ENCODE measurements at places on chromosomes 11 and 22.

GRCh38 chr11:2913019-2913431 lies 16.2 kb downstream of the PHLDA2 start:
- DNase-seq = no peak

DNA sequence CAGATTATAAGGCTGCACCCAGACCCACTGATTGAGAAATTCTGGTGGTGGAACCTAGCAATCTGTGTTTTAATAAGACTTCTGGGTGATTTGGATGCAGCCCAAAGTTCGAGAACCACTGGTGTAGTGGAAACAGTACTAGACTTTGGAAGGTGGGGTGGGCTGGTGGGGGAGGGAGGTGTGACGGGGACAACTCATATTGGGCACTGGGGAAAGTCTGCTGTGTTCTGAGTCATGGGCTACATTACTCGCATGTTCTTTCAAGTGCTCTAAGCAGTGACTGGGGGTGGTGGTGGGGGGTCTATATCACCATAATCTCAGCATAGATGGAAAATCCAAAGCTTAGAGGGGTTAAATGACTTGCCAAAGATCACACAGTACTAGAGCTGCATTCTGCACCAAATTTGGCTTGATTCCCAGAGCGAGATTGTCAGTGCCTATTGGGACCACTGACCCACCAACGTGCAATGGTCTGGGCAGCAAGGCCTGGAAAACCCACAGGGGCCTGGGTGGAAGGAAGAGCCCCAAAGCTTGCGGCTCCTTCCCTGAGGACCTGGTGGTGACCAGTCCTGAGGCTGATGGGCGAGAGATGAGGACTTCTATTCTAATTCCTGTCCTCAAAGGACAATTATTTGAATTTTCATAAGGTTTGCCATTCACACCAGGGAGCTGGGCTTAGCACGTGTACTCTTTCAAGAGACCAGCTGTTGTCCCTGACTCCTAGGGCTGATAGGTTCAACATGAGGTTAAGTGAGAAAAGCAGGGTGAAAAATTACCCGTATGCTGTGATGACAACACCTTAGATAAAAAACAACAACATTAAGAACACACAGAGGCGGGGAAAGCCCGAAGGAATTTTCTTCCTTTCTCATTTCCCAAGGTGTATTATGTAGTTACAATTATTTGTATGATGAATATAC lies 77.5 kb upstream of the NARS2 start:
- no peak for DNase-seq

DNA sequence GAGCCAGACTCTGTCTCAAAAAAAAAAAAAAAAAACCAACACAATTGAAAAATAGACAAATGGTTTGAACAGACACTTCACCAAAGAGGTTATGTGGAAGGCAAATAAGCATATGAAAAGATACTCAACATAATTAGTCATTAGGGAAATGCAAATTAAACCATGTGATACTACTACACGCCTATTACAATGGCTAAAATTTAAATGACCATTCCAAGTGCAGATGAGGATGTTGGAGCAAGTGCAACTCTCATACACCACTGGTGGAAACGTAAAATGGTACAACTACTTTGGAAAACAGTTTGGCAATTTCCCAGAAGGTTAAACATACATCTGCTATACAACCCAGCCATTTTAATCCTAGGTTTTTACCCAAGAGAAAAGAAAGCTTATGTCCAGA lies 24.3 kb downstream of the EIF4ENIF1 start:
- no peak for DNase-seq

- no peak for DNase-seq
Observed at GRCh38 chr22:22033803-22034468, 51.3 kb upstream of the TOP3B start.

GRCh38 chr11:119023741-119024140 lies 5.2 kb downstream of the TRAPPC4 start:
- DNase-seq = no peak

DNA sequence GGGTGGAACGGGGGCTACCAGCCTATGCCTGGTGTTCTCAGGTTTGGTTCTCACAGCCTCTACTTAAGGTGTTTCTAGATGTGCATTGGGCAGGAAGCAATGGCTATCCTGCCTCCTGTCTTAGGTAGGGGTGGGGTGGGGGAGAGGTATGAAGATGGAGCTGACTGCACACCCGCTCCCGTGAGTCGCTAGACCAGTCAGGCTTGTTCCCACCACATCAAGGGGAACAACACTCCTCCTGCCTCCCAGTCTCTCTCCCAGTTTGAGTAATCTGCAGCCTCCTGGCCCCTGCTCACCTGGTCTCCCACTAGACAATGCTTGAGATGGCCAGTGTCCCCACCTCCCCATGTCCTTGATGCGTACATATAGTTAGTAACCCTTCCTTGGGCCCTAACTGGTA lies 79.3 kb upstream of the TENM4 start:
- no peak for DNase-seq

GRCh38 chr11:45755281-45755859 lies 49.6 kb upstream of the SLC35C1 start:
- peak; percentile 13 for DNase-seq

DNA sequence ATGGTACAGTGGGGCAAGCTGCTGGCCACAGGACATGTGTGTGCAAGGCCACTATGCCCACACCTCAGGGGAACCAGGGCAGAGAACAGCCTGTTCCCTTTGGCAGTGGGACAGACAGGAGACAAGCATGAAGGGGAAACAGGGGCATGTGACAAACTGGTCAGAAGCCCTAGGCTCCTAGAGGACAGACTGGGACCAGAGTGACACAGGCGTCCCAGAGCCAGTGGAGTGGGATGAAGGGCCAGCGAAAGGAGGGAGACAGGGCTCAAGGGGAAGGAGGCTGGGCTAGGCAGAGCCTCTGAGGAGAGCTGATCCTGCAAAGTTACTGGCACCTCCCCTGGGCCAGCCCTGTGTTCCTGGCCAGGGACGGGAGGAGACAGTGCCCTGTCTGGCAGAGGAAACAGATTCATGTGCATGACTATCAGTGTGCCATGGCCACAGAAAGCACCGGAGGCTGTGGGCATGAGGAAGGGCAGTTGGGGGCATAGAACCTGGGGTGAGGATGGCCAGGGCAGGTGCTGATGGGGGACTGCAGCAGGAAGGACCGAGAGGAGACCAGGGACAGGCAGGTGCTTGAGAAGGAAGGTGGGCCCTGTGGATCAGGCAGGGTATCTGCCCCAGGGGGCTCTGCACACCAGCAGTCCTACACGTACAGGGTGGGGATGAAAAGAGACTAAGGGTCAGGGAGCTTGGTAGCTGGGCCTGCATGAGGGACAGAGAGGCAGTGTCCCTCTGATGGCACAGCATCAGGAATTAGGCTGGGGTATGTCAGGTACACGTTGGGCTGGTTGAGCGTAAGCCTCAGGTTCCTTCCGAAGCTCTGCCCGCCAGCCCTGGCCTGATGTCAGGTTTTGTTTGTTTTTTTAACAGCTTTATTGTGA lies 9.8 kb downstream of the DERL3 start:
- no peak for DNase-seq

DNA sequence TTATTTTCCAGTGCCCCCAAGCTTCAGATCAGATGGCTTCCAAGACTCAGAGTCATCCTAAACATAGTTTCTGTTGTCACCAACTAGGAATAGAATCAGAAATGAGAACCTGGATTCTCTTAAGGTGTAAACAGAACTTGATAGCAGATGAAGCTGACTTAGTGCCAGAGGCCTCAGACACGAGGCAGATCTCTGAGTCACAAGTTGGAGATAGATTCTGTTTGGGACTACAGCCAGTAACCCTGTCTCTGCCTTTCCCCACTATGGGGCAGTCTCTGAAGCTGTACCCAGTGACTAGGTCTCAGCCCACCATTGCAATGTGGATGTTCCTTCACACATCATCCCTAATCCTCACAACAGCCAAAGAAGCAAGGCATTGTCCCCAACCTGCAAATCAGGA lies 25.4 kb downstream of the NEU3 start:
- DNase-seq = no peak

- DNase-seq = no peak
Observed at GRCh38 chr11:32447252-32447651, 11.9 kb upstream of the WT1 start.

- peak; percentile 32 for DNase-seq
Observed at GRCh38 chr11:119764108-119764868, 35.3 kb upstream of the NECTIN1 start.

- DNase-seq = no peak
Observed at GRCh38 chr11:10317776-10318526, 13.1 kb downstream of the ADM start.

- no peak for DNase-seq
Observed at GRCh38 chr11:125494974-125495725, 915 bp downstream of the FEZ1 start.

DNA sequence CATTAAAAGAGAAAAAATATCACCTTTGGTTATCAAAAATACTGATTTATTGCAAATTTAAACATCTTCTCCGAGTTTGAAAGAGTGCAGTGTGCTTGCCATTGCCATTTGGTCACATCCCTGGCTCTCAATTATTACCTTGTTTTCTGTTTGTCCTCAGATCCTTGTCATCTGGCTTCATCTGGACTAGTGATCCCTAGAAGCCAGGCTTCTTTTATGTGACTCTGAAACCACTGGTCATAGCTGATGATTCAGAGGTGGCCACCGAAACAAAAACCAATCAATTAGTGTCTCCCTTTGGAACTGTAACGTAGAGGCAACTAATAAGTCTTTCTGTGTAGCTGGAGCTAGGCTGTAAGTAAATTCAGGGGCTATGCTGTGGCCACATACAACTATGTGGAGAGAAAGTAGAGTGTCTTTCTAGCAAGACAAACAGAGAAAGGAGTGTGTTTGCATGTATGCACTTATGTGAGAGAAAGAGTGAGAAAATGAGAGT lies 237.9 kb downstream of the LUZP2 start:
- no peak for DNase-seq

GRCh38 chr22:21951931-21952465 lies 650 bp downstream of the PPM1F start:
- DNase-seq = no peak

- DNase-seq = no peak
Observed at GRCh38 chr11:30758012-30758411, 171.9 kb upstream of the MPPED2 start.

- no peak for DNase-seq
Observed at GRCh38 chr11:96082002-96082899, 158.3 kb upstream of the MTMR2 start.

DNA sequence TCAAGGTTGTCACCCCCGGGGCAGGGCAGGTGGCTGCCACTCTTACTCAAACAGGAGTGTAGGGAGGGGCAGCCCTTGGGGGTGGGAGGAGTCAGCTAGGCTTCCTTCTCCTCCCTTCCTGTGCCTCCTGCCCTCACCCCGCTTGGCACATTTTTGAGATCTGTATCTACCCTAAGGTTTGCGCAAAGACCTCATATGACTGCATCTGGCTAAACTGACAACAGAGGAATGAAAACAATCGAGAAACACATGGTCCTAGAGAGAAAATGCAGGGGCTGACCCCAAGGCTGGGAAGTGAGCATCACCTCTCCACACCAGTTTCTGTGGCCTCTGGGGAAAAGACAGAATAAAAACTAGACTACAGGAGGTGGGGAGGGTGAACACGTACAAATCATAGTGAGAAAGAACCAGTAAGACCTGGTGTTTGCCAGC lies 28.1 kb downstream of the IGSF9B start:
- no peak for DNase-seq

- DNase-seq = no peak
Observed at GRCh38 chr11:44530413-44531115, 34.9 kb upstream of the CD82 start.

DNA sequence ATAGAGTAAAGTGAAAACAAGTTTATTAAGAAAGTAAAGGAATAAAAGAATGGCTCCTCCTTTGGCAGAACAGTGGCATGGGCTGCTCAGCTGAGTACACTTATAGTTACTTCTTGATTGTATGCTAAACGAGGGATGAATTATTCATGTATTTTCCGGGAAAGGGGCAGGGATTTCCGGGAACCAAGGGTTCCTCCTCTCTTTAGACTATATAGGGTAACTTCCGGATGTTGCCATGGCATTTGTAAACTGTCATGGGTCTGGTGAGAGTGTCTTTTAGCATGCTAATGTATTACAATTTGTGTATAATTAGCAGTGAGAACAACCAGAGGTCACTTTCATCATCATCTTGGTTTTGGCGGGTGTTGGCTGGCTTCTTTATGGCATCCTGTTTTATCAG lies 23.5 kb upstream of the SPTY2D1 start:
- DNase-seq = no peak

DNA sequence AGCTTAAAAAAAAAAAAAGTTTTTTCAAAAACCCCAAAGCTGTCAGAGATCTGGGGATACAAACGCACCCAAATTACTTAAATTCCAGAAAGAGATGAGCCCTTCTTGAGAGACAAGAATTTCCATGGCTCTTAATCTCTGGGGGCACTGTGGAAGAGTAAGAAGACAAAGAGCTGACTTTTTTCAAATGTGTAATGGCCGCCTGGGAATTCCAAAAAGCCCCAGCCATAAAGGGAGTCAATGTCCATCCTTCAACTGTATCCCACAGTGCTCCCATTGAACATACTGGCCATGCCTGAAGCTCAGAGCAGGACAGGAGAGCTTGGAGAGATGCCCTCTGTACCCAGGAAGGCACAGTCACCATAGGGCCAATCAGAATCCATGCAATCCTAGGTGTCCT lies 37.4 kb upstream of the ASPHD2 start:
- no peak for DNase-seq

DNA sequence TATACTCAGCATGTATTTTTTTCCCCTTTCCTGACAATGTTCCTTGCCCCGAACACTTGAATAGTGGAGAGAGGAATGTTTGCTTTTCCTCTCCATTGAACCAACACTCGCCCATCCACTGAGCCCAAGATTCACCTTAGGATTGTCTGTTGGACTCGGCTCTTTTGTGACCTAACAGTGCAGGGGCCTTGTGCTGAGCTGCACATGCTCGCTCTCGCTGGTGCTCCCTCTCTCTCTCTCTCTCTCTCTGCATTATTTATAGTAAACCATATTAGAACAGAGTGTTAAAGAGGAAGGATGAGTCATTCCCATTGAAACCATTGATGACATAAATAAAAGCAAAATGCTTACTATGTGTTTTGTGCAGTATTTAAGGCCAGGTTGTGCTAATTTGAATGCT lies 20.7 kb downstream of the ZBTB16 start:
- no peak for DNase-seq
